Esophagus muscularis mucosa (tissue), 4 donors: ENCODE measurements at places on chromosomes 5 and 9. TPM values are rescaled to one million over a fixed set of nuclear protein-coding genes. Genes with fewer than 3 reads are reported as not detected.

The FRMD3 gene
- total RNA-seq = 7.9 TPM

GRCh38 chr5:13946111-13946510 is 1.6 kb upstream of the DNAH5 start:
- no peaks in the 10 kb centered on the region for H3K4me1 ChIP-seq
- no peak overlapping the region for H3K4me3 ChIP-seq

DNA sequence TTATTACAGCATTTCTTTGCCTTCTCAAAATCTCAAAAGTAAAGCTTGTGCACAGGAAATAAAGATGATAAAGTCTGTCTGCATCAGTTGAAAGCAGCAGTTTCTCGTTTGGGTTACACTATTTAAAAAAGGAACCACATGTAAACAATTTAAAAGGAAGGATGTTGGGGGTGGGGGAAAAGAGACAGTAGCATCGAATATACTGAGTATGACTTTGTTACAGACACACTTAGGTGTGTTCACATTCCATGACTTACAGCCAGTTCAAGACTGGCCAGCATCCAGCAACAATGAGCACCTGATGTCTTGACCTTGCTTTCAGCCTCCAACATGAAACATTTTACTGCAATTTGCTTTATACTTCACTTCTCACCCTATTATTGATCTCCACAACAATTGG is 8.7 kb downstream of the GAPT start:
- H3K27ac ChIP-seq = no peak overlapping the region
- DNase-seq = no peak
- H3K4me1 ChIP-seq = no peaks in the 10 kb centered on the region
- H3K36me3 ChIP-seq = no peaks in the 10 kb centered on the region
- H3K4me3 ChIP-seq = no peak overlapping the region
- H3K27me3 ChIP-seq = no peaks in the 10 kb centered on the region

GRCh38 chr5:31937226-31937625 is 236.9 kb downstream of the GOLPH3 start:
- no peaks in the 10 kb centered on the region for H3K36me3 ChIP-seq
- peaks cover 16% of the 10 kb centered on the region for H3K4me1 ChIP-seq
- no peak overlapping the region for H3K27ac ChIP-seq
- DNase-seq = no peak

The FLT4 gene
- total RNA-seq = 12.9 TPM

The UBE2B gene
- total RNA-seq = 44.1 TPM

DNA sequence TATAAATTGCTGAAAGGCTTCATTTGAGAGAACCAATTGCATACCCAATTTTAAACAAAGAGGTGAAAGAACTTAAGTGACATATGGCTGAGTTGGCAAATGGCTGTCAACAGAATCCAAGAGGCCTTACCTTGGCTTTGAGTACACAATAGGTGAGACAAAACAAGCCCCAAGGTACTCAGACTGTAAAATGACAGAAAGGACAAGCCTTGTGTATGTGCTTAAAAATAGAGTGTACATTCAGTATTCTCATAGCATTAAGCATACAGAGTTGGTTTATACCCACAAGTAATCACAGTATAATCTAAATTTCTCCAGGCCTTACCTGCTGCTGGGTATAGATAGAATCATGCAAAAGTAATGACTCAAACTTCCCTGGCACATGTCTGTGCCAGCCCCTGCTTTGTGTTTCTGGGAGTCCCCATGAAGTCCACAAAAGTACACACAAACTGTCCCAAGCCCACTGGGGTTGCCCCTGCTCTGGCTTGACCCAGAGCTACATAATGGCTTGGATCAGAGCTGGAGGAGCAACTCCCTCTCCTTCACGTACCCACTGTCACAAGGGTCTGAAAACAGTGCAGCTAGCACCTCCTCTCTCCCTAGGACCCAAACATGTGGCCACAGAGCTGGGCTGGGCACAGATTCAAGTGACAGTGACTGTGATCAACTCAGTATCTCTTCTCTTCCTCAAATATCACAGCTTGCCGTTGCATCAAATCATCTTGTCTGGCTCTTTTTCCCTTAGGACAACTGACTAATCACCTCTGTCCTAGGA is 250.8 kb downstream of the ENC1 start:
- H3K4me3 ChIP-seq = no peak overlapping the region
- no peaks in the 10 kb centered on the region for H3K36me3 ChIP-seq
- H3K4me1 ChIP-seq = peaks cover 4% of the 10 kb centered on the region
- peak; percentile 78 for DNase-seq
- H3K27ac ChIP-seq = no peak overlapping the region

DNA sequence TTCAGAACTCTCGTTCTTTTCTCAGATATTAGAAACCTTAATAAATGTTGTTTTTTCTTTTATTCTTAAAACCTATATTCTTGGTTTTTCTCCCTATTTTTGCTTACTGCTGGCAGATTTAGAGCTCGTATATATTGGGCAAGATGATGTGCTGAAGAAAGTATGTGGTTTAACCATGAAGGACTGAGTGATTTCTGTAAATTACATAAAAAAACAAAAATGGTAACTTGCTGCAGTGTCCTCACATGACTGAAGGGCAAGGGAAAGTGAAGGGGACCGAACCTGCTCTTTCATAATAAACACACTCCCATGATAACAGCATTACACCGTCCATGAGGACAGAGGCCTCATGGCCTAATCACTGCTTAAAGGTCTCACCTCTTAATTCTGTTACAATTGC is 393.8 kb upstream of the ZNF608 start:
- peaks cover 9% of the 10 kb centered on the region for H3K4me1 ChIP-seq
- H3K27ac ChIP-seq = no peak overlapping the region
- no peaks in the 10 kb centered on the region for H3K27me3 ChIP-seq
- H3K4me3 ChIP-seq = no peak overlapping the region

- H3K4me1 ChIP-seq = no peaks in the 10 kb centered on the region
- H3K27ac ChIP-seq = no peak overlapping the region
- no peaks in the 10 kb centered on the region for H3K27me3 ChIP-seq
- no peak for DNase-seq
Measured at GRCh38 chr5:43202380-43202779, 10.4 kb downstream of the NIM1K start.

- H3K27ac ChIP-seq = peak overlapping the region; percentile 23
- DNase-seq = no peak
- no peaks in the 10 kb centered on the region for H3K27me3 ChIP-seq
- no peak overlapping the region for H3K4me3 ChIP-seq
Measured at GRCh38 chr5:174571662-174572397, 152.6 kb upstream of the MSX2 start.

DNA sequence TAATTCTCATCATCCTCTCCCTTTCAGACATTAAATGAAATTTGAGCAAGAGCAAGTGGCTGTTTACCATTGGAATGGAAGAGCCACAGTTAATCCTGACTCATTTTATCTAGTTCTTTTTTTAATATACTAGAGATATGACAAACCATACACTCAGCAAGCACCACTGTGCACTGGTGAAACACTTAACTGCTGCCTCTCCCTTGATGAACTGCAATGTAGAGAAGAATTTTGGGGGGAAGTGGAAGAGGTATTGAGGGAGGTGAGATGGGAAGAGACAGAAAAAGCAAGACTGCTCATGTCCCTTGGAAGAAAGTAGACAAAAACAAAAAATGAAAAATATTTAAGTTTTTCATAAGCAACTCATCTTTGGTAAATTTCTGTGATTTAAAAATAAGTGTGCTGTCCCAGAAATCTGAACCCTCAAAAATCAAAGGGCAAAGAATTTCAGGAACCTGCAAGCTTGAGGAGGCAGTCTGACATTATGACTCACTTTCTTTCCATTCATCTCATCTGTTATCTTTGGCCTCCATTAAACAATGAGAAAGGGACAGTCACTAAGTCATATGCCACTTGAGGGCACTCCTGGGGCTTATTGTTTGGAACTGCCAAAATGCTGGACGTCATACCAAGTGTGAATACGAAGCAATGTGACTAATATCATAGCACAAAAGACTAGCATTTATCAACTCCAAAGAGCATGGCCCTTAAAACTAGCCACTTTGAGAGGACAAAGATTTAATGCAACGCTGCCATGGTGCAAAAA is 566.8 kb upstream of the DMAC1 start:
- no peaks in the 10 kb centered on the region for H3K27me3 ChIP-seq
- no peaks in the 10 kb centered on the region for H3K36me3 ChIP-seq
- no peak overlapping the region for H3K27ac ChIP-seq
- DNase-seq = no peak

DNA sequence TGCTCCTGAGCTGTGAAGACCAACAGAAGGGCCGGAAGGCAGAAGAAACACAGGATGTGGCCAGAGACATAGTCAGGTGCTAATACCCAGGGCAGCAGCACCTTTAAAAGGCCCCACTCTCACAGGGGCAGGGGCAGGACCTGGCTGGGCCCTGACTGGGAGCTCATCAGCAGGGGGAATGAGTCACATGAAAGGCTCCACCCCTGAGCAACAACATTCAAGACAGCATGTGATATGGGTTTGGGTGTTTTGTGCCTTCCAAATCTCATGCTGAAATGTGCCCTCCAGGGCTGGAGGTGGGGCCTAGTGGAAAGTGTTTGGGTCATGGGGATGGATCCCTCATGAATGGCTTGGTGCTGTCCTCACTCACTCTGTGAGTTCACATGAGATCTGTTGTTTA is 181.7 kb downstream of the ERCC6L2 start:
- H3K27ac ChIP-seq = no peak overlapping the region

- no peak overlapping the region for H3K27ac ChIP-seq
- no peaks in the 10 kb centered on the region for H3K4me1 ChIP-seq
- no peaks in the 10 kb centered on the region for H3K27me3 ChIP-seq
- no peak for DNase-seq
- no peaks in the 10 kb centered on the region for H3K36me3 ChIP-seq
Measured at GRCh38 chr5:52481201-52481600, 306.5 kb upstream of the ITGA1 start.

DNA sequence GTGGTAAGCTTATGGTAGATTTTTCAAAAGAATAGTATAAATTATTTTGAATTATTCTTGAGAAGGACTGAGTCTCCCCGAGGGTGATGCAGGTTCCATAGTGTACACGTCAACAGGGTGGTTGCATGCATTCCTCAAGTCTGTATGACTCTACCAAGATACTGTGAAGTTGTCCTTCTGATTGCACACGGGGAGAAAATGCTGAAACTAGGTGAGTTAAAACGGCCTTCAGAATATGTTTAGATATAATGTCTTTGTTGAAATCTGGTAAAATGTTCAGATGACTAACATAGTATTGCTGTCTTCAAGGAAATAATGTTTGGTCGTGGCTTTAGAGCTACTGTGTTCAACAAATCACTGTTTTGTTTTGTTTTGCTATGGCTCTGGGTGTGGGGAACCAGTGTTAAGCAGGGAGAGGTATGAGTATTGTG is 22.4 kb upstream of the TNFAIP8 start:
- peaks cover 32% of the 10 kb centered on the region for H3K4me1 ChIP-seq
- H3K36me3 ChIP-seq = no peaks in the 10 kb centered on the region
- no peak overlapping the region for H3K4me3 ChIP-seq
- no peak for DNase-seq
- H3K27me3 ChIP-seq = no peaks in the 10 kb centered on the region

DNA sequence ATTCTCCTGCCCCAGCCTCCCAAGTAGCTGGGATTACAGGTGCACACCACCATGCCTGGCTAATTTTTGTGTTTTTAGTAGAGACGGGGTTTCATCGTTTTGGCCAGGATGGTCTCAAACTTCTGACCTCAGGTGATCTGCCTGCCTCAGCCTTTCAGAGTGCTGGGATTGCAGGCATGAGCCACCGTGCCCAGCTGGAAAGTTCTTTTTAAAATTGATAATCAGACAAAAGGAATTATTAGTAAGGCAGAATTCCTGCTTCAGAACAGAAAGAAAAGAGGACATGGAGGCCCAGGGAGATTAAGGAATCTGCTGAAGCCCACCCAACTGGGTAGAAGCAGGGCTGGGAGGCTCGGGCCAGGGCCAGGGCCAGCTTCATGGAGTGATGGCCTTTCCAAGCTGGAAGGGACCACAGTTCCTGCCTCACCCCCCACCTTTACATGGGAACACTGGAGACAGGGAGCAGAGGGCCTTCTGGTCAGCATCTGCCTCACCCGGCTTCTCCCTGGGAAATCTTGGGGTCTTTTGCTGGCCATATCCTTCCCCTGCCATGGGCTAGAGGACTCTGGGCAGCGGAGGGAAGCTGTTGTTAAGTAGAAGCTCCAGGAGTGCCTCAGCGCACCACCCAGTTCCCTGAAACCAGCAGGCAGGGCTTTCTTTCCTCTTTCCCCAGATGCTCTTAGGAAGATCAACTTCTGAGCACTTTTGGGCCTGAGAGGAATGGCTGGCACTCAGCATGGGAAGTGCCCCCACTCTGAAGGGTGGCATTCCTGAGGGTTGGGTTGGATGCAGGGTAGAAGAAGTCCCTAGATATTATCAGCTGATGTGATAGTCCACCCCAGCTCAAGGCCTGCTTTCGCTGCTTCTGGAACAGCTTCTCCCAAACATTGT is 70.1 kb downstream of the RGS3 start:
- H3K27me3 ChIP-seq = no peaks in the 10 kb centered on the region
- peaks cover 49% of the 10 kb centered on the region for H3K4me1 ChIP-seq
- peaks cover 57% of the 10 kb centered on the region for H3K36me3 ChIP-seq
- no peak overlapping the region for H3K4me3 ChIP-seq
- no peak for DNase-seq
- H3K27ac ChIP-seq = no peak overlapping the region

DNA sequence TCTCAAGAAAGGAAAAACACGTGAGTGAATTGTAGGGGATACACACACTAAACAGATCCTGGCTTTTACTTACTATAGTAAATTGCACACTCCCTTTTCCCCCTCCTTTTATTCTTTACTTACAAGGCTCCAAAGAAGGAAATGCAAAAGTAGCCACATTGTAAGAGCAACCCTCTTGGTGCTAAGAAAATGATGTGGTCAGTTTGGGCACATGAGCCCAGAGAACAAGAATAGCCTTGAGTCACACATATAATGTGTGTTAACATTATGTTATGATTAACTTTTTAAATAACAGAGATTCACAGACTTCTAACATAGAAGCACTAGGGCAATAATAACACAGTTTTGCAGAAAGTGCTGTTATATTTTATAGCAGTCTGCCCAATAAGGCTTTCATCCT is 48.5 kb downstream of the PCSK5 start:
- H3K36me3 ChIP-seq = peaks cover 9% of the 10 kb centered on the region
- no peak for DNase-seq
- H3K27me3 ChIP-seq = no peaks in the 10 kb centered on the region
- no peak overlapping the region for H3K4me3 ChIP-seq
- no peak overlapping the region for H3K27ac ChIP-seq

- no peak for DNase-seq
- H3K4me1 ChIP-seq = no peaks in the 10 kb centered on the region
- no peaks in the 10 kb centered on the region for H3K27me3 ChIP-seq
- H3K4me3 ChIP-seq = no peak overlapping the region
- no peaks in the 10 kb centered on the region for H3K36me3 ChIP-seq
Measured at GRCh38 chr5:166618526-166618925, 1672.9 kb upstream of the WWC1 start.
